H1 (cell line): ENCODE measurements at places on chromosomes 6 and 20. TPM values are rescaled to one million over a fixed set of nuclear protein-coding genes. Genes with fewer than 3 reads are reported as not detected.

EDN3 gene
- total RNA-seq = 0.17 and 0.63 TPM in 2 replicates

ZNF831 gene
- total RNA-seq = not detected in 2 replicates

MYH7B gene
- total RNA-seq = 0.30 and 0.69 TPM in 2 replicates

MCHR2 gene
- not detected in 2 replicates for total RNA-seq

GRCh38 chr6:112717856-112718255 lies 370.7 kb downstream of the RFPL4B start:
- no peak overlapping the region for H3K4me3 ChIP-seq
- no peaks in the 10 kb centered on the region for H3K36me3 ChIP-seq
- H3K4me1 ChIP-seq = no peaks in the 10 kb centered on the region
- H3K27ac ChIP-seq = no peak overlapping the region
- no peaks in the 10 kb centered on the region for H3K27me3 ChIP-seq

- H3K27ac ChIP-seq = no peak overlapping the region
- H3K27me3 ChIP-seq = no peaks in the 10 kb centered on the region
- H3K4me1 ChIP-seq = no peaks in the 10 kb centered on the region
- DNase-seq = no peak
These were observed 238.8 kb upstream of the SLC35B3 start for GRCh38 chr6:8674126-8674525.

- no peak for DNase-seq
- no peaks in the 10 kb centered on the region for H3K36me3 ChIP-seq
- H3K27ac ChIP-seq = no peak overlapping the region
- no peak overlapping the region for H3K4me3 ChIP-seq
These were observed 473.9 kb downstream of the PKHD1 start for GRCh38 chr6:51613558-51613957.

- no peaks in the 10 kb centered on the region for H3K27me3 ChIP-seq
- peaks cover 37% of the 10 kb centered on the region for H3K4me1 ChIP-seq
- no peak overlapping the region for H3K4me3 ChIP-seq
- peaks cover 22% of the 10 kb centered on the region for H3K36me3 ChIP-seq
- no peak overlapping the region for H3K27ac ChIP-seq
- DNase-seq = no peak
These were observed 3.2 kb downstream of the LEMD2 start for GRCh38 chr6:33785778-33786177.

DNA sequence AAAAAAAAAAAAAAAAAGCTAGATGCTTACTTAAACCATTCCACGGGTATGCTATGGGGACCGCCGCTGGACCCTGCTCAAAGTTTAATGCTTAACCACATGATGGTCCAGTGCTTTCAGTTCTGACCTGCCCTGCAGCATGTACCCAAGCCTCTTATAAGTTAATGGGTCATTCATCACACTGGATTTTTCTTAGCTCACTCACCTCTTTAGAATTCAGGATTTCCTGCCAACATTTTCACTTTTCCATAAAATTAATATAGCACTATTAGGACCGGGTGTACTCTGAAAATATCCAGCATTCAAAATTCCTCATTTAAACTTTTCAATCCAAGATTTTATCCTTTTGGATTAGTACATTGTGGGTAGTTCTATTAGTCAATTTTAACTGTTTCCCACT lies 140.8 kb downstream of the ALDH8A1 start:
- no peak for DNase-seq
- no peaks in the 10 kb centered on the region for H3K36me3 ChIP-seq
- no peaks in the 10 kb centered on the region for H3K4me1 ChIP-seq

DNA sequence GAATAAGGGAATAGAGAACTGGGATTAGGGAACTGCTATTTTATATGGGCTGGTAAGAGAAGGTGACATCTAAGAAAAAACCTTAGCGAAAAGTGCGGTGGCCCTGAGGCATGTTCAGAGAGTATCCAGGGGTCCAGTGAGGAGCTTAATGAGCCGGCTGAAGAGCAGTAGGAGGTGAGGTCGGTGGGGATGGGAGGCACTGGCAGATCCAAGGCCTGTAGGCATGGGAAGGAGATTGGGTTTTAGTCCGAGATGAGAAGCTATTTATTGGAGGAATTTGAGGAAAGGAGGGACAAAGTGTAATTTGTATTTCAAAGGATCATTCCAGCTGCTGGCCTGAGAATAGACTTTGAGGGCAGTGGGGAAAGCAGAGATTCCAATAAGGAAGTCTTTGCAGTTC lies 123.8 kb downstream of the QKI start:
- H3K4me1 ChIP-seq = peaks cover 12% of the 10 kb centered on the region
- peaks cover 2% of the 10 kb centered on the region; the same call in 1 of the 2 replicates for H3K36me3 ChIP-seq
- no peak for DNase-seq
- H3K27me3 ChIP-seq = no peaks in the 10 kb centered on the region
- no peak overlapping the region for H3K27ac ChIP-seq

- no peaks in the 10 kb centered on the region for H3K27me3 ChIP-seq
- DNase-seq = no peak
These were observed 73.1 kb upstream of the ISM1 start for GRCh38 chr20:13147971-13148370.
